Foreskin fibroblast (primary cell): ENCODE measurements at places on chromosomes 7 and 10.

- no peak for DNase-seq
Measured at GRCh38 chr7:127595737-127596136, 2.2 kb downstream of the FSCN3 start.

- no peak for DNase-seq
Measured at GRCh38 chr10:33945051-33945450, 610.6 kb upstream of the NRP1 start.

GRCh38 chr10:103768345-103768744 lies 87.0 kb downstream of the SH3PXD2A start:
- no peak for DNase-seq

DNA sequence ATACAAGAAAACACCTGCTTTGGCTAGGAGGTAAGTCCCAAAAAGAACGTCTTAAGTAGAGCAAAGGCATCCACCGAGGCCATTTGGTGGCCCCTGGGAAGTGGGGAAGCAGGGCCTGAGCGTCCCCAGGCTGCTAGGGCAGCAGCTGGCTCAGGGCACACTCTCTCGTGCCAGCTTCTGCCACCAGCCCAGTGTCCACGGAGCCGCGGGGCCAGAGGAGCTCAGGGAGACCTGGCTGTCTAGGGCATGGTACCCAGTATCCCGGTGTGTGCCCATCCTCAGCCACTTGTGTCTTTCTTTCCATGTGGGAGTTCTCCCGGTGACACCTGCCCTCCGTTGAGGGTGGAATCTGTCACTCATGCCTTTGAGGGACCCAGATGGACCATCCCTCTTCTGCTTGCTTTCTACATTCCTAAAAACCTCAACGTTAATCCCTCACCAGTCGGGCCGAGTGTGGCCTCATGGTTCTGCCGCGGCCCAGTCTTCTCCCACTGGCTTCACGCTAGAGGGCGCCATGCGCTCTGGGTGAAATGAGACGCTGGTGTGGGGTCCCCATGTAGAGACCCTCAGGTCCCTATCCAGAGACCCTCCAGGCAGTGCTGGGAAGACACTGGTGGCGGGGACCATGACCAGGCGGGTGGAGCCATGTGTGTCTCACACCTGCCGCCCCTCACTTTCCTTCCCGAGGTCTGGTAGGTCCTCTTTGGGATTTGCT lies 9.5 kb upstream of the AP5Z1 start:
- no peak for DNase-seq

DNA sequence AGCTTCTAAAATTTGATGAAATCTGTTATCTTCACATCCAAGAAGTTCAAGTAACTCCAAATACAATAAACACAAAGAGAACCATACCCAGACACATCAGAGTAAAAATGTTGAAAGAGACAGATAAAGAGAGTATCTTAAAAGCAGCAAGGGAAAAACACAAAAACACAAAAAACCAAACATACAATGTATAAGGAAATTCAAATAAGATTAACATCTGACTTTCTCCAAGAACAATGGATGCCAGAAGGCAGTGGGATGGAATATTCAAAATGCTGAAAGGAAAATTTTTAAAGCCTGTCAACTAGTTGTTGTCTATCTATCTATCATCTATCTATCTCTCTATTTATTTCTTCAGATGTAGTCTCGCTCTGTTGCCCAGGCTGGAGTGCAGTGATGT lies 72.4 kb upstream of the MKLN1 start:
- DNase-seq = no peak

DNA sequence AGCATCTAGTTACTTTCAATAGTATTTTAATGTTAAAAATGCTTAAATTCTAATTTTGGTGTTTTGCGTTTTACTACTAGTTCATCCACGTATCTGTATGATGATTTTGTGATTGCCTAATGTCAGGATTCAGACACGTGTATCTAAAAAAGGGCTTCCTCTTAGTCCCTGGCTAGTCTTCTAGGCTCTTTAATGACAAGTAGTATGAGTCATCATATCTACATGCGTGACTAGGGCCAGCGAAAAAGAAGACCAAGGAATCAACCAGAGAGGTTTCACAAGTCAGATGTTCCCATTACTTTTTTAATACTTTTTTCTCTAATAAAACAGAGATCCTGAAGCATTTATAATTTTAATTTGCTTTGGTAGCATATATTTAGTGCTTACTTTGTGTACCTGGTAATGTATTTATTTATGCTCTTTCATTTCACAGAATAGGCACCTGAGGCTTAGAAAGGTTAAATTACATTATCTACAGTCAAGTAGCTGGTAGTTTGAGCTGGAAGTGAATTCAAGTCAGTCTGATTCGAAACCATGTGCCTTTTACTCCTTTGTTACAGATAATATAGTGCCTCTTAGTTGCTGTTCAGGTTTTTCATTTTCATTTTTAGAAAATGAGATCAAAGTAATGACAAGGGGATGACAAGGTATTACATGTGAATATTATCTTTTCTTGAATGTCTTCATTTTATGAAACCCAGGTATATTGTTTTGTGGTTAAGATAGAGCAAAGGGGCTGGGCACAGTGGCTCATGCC lies 140.3 kb downstream of the FOXP2 start:
- DNase-seq = peak; percentile 29

DNA sequence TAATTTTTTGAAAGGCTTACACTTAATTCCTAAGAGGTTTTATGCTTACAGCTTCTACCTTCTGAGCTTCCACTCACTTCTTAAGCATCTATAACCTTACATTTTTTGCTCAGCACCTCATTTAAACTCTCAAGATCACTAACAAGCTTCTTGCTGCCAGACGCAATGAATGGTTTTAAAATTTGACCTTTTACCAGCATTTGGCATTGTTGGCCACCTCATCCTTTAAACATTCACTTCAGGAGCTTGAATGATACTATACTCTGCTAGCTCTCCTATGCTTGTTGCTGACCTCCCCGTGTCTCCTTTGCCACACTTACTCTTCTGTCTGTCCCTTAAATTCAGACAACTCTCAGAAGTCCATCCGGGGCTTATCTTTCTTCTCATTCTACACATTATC lies 37.7 kb upstream of the ODAD2 start:
- peak; percentile 47 for DNase-seq

GRCh38 chr7:7309203-7309602 lies 126.9 kb downstream of the C1GALT1 start:
- no peak for DNase-seq

- peak; percentile 66 for DNase-seq
Measured at GRCh38 chr10:92965314-92965713, 95.3 kb upstream of the CYP26C1 start.

GRCh38 chr10:128109707-128110106 lies 16.5 kb downstream of the MKI67 start:
- DNase-seq = no peak

DNA sequence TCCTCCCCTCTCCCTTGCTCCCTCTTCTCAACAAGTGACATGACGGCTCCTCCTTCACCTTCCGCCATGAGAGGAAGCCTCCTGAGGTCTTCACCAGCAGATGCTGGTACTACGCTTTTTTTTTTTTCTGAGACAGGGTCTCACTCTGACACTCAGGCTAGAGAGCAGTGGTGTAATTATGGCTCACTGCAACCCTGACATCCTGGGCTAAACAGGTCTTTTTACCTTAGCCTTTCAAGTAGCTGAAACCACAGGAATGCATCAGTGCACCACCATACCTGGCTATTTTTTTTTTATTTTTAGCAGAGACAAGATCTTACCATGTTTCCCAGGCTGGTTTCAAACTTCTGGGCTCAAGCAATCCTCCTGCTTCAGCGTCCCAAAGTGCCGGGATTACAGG lies 43.6 kb downstream of the MDH2 start:
- DNase-seq = no peak

DNA sequence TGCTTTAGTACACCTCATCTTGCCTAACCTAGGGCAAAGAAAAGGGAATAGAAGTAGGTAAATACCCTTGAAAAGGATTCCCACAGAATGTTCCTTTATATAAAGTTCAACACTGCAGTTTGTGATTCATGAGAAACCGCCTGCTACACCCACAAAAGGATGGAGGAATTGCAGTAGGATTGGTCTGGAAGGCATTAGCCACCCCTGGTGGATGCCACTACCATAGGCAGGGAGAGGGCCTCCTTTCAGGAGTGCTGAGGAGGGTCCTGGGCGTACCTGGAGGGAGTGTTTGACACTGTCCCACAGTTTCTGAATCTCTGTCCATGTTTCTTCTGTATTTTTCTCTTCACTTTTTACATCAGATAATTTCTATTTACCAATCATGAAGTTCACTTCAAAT lies 221.8 kb upstream of the TMEM72 start:
- peak; percentile 31 for DNase-seq

DNA sequence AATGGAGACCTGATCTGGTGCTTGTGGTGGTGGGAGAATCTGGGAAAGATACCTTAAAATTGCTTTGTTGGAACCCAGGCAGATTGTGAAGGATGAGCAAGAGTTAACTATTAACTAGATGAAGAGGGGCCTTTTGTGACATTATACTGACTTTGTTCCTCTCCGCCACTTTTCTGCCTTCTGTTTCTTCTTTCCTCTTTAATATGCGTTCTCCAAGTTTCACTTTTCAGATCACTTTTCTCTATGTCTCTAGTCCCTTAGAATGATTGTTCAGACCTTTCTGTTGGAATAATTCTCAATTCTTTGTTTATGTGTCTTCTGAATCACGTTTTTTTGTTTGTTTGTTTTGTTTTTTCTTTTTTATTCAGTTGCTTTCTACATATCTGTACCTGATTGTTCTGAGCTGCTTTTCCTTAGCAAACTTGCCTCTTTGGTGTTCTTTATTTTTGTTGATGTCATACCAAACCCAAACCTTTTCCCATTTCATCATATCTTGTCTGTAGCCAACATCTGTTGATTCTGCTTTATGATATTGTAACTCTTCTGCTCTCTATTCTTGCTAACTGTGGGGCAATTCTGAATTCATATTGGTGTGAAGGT lies 2.8 kb downstream of the BMPR1A start:
- no peak for DNase-seq

DNA sequence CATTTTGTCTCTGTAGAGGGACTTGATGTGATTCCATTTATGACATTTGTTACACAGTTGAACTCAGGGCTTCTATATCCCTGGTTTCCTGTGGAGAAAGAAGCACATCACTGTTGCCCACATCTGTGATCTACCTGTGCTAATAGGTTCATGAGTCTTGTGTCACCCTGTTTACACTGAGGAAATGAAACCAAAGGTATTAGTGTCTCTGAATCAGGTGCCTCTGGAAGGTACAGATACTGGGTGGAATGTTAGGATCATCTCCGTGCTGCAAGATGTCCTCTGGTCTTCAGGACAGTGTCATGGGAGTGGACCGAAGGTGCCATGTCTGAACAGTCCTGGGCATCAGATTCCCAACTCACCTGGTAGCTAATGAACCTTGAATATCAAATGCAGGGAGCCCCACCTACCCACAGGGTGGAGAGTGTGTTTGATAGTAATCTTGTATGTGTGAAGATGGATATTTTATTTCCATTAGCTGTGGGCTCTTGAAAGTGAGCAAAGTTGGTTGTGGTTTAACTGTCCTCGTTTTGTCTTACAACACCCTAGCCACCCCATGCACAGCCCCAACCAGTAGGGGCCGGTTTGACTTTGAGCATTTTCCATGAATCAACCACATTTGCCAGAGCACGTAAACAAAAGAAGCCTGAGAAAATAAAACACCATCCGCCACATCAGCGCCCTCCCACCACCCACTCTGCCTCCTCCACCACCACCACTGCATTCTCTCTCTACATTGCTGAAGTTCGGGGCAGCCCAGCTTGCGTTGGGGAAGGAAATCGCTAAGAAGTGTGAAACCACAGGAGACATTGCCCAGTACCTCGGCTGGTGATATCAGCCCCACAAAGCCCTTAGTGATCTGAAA lies 40.7 kb downstream of the TARP start:
- DNase-seq = no peak

DNA sequence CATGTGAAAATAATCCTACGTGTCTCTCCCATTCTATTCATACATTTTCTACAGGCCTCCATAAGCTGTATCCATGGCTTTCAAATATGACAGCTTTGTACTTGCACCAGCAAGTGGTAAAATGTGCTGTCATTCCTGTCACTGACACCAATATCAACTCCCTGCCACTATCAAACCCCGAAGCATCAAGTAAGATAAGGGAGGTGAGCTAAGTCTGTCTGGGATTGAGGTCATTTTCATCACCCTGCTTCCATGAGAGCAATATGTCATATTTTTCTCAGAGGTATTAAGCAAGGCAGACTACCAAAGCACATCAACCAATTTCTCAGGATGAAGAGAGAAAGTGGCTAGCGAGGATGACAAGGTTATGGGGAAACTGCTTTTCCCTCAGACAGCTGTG lies 11.1 kb downstream of the GPR22 start:
- no peak for DNase-seq

DNA sequence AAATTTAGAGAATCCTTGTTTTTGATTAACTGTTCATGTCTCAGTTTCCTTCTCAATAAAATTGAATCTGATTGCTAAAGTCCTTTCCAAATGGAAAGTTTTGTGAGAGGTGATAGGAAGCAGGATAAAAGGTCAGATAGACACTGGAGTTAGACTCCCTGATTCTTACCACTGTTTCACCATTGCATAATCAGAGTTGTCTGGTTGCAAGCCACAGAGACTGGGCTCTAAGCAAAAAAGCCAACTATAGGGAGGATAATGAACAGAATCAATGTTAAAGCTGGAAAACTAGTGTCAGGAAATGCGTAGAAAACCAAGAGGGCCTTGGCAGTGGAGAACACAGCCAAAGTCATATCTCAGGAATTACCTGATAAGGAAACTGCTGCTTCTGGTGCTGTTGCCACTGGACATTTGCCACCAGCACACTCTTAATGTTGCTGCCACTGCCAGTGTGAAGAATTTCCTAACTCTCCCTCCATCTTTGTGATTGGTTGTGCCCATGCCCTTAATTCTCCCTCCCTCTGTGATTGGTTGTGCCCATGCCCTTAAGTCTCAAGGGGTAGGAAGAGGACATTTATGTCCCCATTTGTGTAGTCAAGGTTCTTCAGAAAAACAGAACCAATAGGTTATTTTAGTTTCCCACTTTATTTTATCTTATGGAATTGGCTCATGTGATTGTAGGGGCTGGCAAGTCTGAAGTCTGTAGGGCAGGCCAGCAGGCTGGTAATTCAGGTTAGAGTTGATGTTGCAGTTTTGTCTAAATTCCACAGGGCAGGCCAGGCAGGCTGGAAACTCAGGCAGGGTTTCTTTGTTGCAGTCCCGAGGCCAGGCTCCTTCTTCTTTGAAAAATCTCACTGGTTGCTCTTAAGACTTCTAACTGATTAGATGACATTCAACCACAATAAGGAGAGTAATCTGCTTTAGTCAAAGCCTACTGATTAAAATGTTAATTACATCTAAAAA lies 639.0 kb downstream of the REEP3 start:
- no peak for DNase-seq

- peak; percentile 56 for DNase-seq
Measured at GRCh38 chr10:91434041-91434440, 23.9 kb downstream of the HECTD2 start.

GRCh38 chr7:46003161-46003560 lies 82.1 kb upstream of the IGFBP3 start:
- DNase-seq = peak; percentile 34

- DNase-seq = no peak
Measured at GRCh38 chr10:80041162-80041561, 37.3 kb upstream of the TMEM254 start.

GRCh38 chr10:28554952-28555351 lies 22.0 kb downstream of the WAC start:
- no peak for DNase-seq

- no peak for DNase-seq
Measured at GRCh38 chr10:62081341-62082270, 180.1 kb downstream of the ARID5B start.
